SJSA1 (cell line): ENCODE measurements at places on chromosomes 5 and 9. TPM values are rescaled to one million over a fixed set of nuclear protein-coding genes. Genes with fewer than 3 reads are reported as not detected.

The RLN1 gene
- not detected in 2 replicates for total RNA-seq

The SHISAL2B gene
- not detected in 2 replicates for total RNA-seq

The SLC4A9 gene
- not detected in 2 replicates for total RNA-seq

The ACTBL2 gene
- not detected in 2 replicates for total RNA-seq

The DOCK8 gene
- total RNA-seq = not detected in 2 replicates

The ARHGEF28 gene
- total RNA-seq = 13.6 and 20.2 TPM in 2 replicates

The COL23A1 gene
- not detected in 2 replicates for total RNA-seq

The RNF38 gene
- total RNA-seq = 7.9 and 8.8 TPM in 2 replicates

The ASB6 gene
- total RNA-seq = 14.5 and 14.9 TPM in 2 replicates

The CCDC171 gene
- 0.47 and 0.53 TPM in 2 replicates for total RNA-seq

The DRD1 gene
- 10.0 and 14.0 TPM in 2 replicates for total RNA-seq

The EGFLAM gene
- total RNA-seq = 0.08 TPM in 1 of 2 replicates, not detected in the other

The HMMR gene
- 117 and 119 TPM in 2 replicates for total RNA-seq

The CARTPT gene
- total RNA-seq = not detected in 2 replicates

The CDH10 gene
- total RNA-seq = not detected in 2 replicates

The MORN5 gene
- not detected in 2 replicates for total RNA-seq

The CORO2A gene
- total RNA-seq = 0.16 TPM in 2 replicates

The FAM78A gene
- total RNA-seq = 0.03 TPM in 1 of 2 replicates, not detected in the other

The MSANTD3 gene
- 73.3 and 79.4 TPM in 2 replicates for total RNA-seq

The BNC2 gene
- total RNA-seq = 1.6 and 4.9 TPM in 2 replicates

The LRRC19 gene
- total RNA-seq = not detected in 2 replicates

The MLANA gene
- not detected in 2 replicates for total RNA-seq

The TRIM41 gene
- total RNA-seq = 10.6 and 14.0 TPM in 2 replicates

The FAM169A gene
- 16.5 and 21.9 TPM in 2 replicates for total RNA-seq

The AJM1 gene
- total RNA-seq = 0.11 and 0.16 TPM in 2 replicates

The APBA1 gene
- total RNA-seq = 4.5 and 11.0 TPM in 2 replicates

The C9orf50 gene
- not detected in 2 replicates for total RNA-seq

The SNCB gene
- not detected in 2 replicates for total RNA-seq

The GDNF gene
- 2.9 and 5.8 TPM in 2 replicates for total RNA-seq

The OSMR gene
- 16.9 and 26.4 TPM in 2 replicates for total RNA-seq
